ENCODE measurements at places on chromosomes 3 and 15. TPM values are rescaled to one million over a fixed set of nuclear protein-coding genes. Genes with fewer than 3 reads are reported as not detected.

The WDR93 gene
- not detected for total RNA-seq

The PCSK6 gene
- 1.3 TPM for total RNA-seq

The LRRIQ4 gene
- total RNA-seq, result not detected

The GP9 gene
- total RNA-seq, result not detected

GRCh38 chr3:72137865-72138861 is 353.2 kb upstream of the PROK2 start:
- H3K4me3 ChIP-seq, result no peak overlapping the region
- H3K27ac ChIP-seq, result no peak overlapping the region
- peaks cover 24% of the 10 kb centered on the region for H3K27me3 ChIP-seq
- H3K36me3 ChIP-seq, result no peaks in the 10 kb centered on the region
- no peaks in the 10 kb centered on the region for H3K4me1 ChIP-seq

The CPLX3 gene
- total RNA-seq, result not detected

The CCR8 gene
- total RNA-seq, result not detected

GRCh38 chr3:24682141-24682547 is 187.5 kb upstream of the THRB start:
- H3K27me3 ChIP-seq, result peaks cover 22% of the 10 kb centered on the region
- DNase-seq, result peak; percentile 57
- peaks cover 20% of the 10 kb centered on the region for H3K4me1 ChIP-seq
- H3K4me3 ChIP-seq, result no peak overlapping the region
- no peak overlapping the region for H3K27ac ChIP-seq

DNA sequence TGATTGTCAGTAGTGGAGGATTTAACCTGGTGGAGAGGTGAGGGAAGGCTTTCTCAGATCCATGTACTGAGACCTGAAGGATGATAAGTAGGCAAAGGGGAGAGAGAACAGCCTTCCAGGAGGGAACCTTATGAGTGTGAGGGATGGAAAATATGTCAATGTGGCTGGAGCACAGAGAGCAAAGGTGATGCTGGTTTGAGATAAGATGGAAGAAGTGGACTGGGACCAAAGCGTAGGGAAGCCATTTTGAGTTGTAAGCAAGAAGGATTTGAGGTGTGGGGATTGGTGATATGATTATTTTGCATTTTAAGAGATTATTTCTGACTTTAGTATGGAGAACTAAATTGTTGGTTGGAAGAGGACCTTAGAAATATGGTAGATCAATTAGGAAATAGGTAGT is 3.9 kb downstream of the FBXO45 start:
- peaks cover 13% of the 10 kb centered on the region for H3K4me1 ChIP-seq
- H3K27me3 ChIP-seq, result no peaks in the 10 kb centered on the region
- no peak overlapping the region for H3K27ac ChIP-seq
- DNase-seq, result no peak
- no peak overlapping the region for H3K4me3 ChIP-seq

The RHCG gene
- not detected for total RNA-seq

- no peaks in the 10 kb centered on the region for H3K4me1 ChIP-seq
- no peaks in the 10 kb centered on the region for H3K36me3 ChIP-seq
- H3K27me3 ChIP-seq, result no peaks in the 10 kb centered on the region
- no peak overlapping the region for H3K27ac ChIP-seq
Measured at GRCh38 chr15:79977431-79978054, 6.5 kb upstream of the BCL2A1 start.

- no peak overlapping the region for H3K4me3 ChIP-seq
- no peaks in the 10 kb centered on the region for H3K36me3 ChIP-seq
- no peak overlapping the region for H3K27ac ChIP-seq
- no peak for DNase-seq
- H3K27me3 ChIP-seq, result no peaks in the 10 kb centered on the region
Measured at GRCh38 chr3:54322354-54322753, 200.0 kb downstream of the CACNA2D3 start.

GRCh38 chr3:52454938-52455282 is 494 bp upstream of the NISCH start:
- peaks cover 25% of the 10 kb centered on the region for H3K4me1 ChIP-seq
- H3K27ac ChIP-seq, result peak overlapping the region; percentile 50
- peaks cover 18% of the 10 kb centered on the region for H3K36me3 ChIP-seq
- peak overlapping the region; percentile 64 for H3K4me3 ChIP-seq
- no peak for DNase-seq

The EPHB3 gene
- total RNA-seq, result 17.2 TPM

The DOCK3 gene
- 3.1 TPM for total RNA-seq

DNA sequence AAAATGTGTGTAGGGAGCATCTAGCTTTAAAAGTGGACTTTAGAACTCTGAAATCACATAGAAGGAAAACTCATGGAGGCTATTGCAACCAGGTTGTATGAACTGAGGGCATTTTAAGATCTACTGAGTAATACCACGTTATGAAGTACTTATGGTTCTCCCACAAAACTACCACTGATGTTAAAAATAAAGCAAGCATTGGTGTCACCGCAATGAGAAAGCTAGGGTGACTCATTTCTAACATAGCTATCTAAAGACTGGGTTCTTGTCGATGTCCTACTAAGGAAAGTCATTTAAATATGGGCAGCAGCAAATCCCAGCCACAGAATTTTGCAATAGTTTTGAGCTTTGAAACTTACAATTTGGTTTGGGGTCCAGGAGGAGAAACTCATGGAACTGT is 584.8 kb downstream of the DIPK2A start:
- H3K4me1 ChIP-seq, result no peaks in the 10 kb centered on the region
- no peaks in the 10 kb centered on the region for H3K27me3 ChIP-seq
- H3K27ac ChIP-seq, result no peak overlapping the region
- H3K4me3 ChIP-seq, result no peak overlapping the region
- no peaks in the 10 kb centered on the region for H3K36me3 ChIP-seq

The PPARG gene
- 4.4 TPM for total RNA-seq

GRCh38 chr3:181851063-181851462 is 139.3 kb downstream of the SOX2 start:
- no peak overlapping the region for H3K27ac ChIP-seq
- no peak for DNase-seq

- H3K27me3 ChIP-seq, result peaks cover 4% of the 10 kb centered on the region
- H3K36me3 ChIP-seq, result no peaks in the 10 kb centered on the region
- no peak overlapping the region for H3K27ac ChIP-seq
- peak; percentile 96 for DNase-seq
- peaks cover 18% of the 10 kb centered on the region for H3K4me1 ChIP-seq
Measured at GRCh38 chr3:129888771-129889170, 4.7 kb downstream of the TMCC1 start.

DNA sequence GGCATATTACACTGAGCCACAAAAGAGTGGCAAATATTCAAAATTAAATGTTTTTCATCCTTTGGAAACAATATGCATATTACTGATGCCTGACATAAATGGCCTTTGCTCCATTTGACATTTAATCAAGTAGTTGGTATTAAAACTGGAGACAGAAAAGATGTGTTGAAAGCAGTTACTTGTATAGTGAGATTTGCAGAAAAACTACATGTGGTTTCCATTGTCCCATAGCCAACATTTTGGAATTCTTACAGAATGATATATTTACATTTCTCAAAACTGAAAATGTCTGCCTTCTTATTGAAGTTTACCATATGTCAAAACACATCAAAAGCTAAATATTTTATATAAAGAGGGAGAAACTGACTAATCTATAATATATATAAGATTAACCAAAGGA is 21.6 kb downstream of the SHOX2 start:
- no peaks in the 10 kb centered on the region for H3K4me1 ChIP-seq
- no peak overlapping the region for H3K4me3 ChIP-seq
- H3K27ac ChIP-seq, result no peak overlapping the region
- peaks cover 7% of the 10 kb centered on the region for H3K27me3 ChIP-seq

DNA sequence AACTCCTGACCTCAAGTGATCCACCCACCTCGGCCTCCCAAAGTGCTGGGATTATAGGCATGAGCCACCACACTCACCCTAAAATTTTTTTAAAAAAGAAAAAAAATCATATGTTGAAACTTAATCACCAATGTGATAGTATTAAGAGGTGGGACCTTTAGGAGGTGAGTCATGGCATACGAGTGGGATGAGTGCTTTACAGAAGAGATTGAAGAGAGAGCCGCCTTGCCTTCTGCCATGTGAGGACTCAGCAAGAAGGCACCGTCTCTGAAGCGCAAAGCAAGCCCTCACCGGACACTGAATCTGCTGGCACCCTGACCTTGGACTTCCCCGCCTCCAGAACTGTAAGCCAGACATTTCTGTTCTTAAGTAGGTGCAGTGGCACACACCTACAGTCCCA is 5.5 kb downstream of the ARPIN start:
- no peak overlapping the region for H3K4me3 ChIP-seq
- H3K27ac ChIP-seq, result no peak overlapping the region
- no peaks in the 10 kb centered on the region for H3K36me3 ChIP-seq
- no peaks in the 10 kb centered on the region for H3K27me3 ChIP-seq

The DUOX2 gene
- 0.70 TPM for total RNA-seq

- no peak overlapping the region for H3K4me3 ChIP-seq
- no peaks in the 10 kb centered on the region for H3K4me1 ChIP-seq
- no peak for DNase-seq
- no peak overlapping the region for H3K27ac ChIP-seq
- H3K27me3 ChIP-seq, result peaks cover 3% of the 10 kb centered on the region
Measured at GRCh38 chr15:84829428-84829827, 12.3 kb downstream of the ALPK3 start.

The IGDCC3 gene
- total RNA-seq, result 11.0 TPM

Data from astrocyte (in vitro differentiated cells and primary cell).